ENCODE measurements at places on chromosomes 16 and 17.

GRCh38 chr16:1984347-1985225 lies 593 bp downstream of the GFER start:
- peak; percentile 46 for DNase-seq

- no peak for DNase-seq
Observed at GRCh38 chr16:78606545-78606944, 507.1 kb downstream of the WWOX start.

GRCh38 chr17:30378241-30378824 lies 394 bp upstream of the CPD start:
- peak; percentile 25 for DNase-seq

GRCh38 chr16:27103954-27104353 lies 37.2 kb downstream of the C16orf82 start:
- DNase-seq = no peak

GRCh38 chr17:80585890-80586845 lies 41.5 kb downstream of the RPTOR start:
- DNase-seq = no peak

GRCh38 chr16:6547131-6547530 lies 785.5 kb upstream of the RBFOX1 start:
- no peak for DNase-seq

GRCh38 chr17:16471295-16471694 lies 20.7 kb downstream of the LRRC75A start:
- DNase-seq = no peak
